Kasumi-1 (cell line): ENCODE measurements at places on chromosomes 4 and X.

- no peak for DNase-seq
These were observed 11.7 kb downstream of the C1GALT1C1 start for GRCh38 chrX:120617996-120618630.

- DNase-seq: no peak
These were observed 90.2 kb downstream of the DIPK2B start for GRCh38 chrX:45110494-45110893.

- no peak for DNase-seq
These were observed 151.7 kb upstream of the CASK start for GRCh38 chrX:42075032-42075431.

GRCh38 chr4:188779581-188779980 is 640.3 kb downstream of the TRIML1 start:
- DNase-seq: no peak

DNA sequence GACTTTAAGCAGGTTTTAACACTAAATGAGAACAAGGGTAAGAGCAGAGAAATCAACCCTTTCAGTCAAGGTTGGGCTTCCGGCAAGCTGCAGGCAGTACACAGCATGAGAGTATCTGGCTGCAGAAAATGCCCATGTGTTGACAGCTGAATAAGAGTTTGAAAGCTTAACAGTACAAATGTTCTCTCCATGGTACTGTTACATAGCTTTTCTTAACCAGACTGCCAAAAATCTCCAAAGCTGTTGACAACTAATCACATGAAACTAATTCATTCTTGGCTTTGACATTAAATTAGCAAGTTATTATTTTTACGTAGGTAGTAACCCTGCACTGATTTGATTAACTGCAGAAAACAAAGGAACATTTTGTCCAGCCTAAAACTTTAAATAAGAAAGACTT is 153.5 kb downstream of the SLC10A7 start:
- no peak for DNase-seq

DNA sequence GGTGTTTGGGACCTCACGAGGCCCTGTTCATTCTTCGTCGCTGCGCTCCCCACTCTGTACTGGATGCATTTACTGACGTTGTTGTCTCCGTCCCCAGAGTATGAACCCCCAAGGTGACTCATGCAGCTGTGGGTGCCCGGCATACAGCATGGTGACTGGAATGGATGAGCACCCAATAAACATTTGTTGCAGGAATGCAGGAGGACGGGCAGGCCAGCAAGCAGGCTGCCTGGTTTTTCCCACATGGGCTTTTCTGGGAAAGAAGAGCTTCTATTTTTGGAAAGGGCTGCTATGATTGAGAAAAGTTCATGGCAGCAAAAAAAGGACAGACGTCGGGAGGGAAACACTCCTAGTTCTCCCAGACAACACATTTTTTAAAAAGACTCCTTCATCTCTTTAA is 893 bp upstream of the SOD3 start:
- DNase-seq: no peak

DNA sequence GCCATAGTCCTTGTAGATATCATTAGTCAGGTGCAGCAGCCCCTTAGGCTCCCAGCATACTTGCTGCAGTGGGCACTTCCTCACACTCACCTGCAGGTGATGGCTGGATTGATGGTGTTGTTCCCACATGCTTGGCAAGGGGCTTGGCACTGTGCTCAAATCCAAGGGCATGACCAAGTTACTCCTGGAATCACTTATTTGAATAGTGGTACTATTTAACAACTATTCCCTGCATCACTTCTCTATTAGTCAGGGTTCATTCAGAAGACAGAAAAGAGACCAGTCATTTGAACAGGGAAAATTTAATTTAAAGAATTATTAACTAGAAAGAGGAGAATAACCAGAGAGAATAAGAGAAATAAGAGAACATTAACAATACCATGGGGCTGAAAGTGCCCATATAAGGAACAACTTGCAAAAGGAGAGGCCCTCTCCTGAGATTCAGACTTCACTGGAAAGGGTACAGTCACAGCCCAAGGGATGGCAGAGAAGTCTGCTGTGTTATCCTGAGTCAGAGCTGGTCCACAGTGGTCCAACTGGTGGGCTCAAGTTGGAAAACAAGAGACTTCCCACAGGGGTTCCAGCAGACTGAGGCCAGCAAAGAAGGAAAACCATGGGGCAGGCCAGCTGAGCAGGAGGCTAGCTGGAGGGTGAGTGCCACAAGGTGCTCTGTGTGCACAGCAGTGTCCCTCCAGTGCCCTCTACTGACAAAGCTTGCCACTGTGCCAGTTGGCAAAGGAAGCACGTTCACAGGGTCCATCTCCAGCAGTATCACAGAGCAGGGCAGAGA is 9.8 kb downstream of the SPP1 start:
- peak; percentile 63 for DNase-seq

- no peak for DNase-seq
These were observed 410.6 kb downstream of the HNRNPD start for GRCh38 chr4:81963015-81963762.

DNA sequence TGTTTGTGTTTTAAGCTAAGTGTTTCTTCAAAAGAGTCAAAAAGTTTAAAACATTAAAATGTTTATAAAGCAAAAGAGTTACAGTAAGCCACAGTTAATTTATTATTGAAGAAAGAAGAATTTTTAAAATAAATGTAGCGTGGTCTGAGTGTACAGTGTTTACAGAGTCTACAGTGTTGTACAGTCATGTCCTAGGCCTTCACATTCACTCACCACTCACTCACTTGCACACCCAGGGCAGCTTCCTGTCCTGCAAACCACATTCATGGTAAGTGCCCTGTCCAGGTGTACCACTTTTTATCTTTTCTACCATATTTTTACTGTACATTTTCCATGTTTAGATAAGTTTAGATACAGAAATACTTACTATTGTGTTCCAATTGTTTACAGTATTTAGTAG is 239.7 kb upstream of the AGA start:
- no peak for DNase-seq

DNA sequence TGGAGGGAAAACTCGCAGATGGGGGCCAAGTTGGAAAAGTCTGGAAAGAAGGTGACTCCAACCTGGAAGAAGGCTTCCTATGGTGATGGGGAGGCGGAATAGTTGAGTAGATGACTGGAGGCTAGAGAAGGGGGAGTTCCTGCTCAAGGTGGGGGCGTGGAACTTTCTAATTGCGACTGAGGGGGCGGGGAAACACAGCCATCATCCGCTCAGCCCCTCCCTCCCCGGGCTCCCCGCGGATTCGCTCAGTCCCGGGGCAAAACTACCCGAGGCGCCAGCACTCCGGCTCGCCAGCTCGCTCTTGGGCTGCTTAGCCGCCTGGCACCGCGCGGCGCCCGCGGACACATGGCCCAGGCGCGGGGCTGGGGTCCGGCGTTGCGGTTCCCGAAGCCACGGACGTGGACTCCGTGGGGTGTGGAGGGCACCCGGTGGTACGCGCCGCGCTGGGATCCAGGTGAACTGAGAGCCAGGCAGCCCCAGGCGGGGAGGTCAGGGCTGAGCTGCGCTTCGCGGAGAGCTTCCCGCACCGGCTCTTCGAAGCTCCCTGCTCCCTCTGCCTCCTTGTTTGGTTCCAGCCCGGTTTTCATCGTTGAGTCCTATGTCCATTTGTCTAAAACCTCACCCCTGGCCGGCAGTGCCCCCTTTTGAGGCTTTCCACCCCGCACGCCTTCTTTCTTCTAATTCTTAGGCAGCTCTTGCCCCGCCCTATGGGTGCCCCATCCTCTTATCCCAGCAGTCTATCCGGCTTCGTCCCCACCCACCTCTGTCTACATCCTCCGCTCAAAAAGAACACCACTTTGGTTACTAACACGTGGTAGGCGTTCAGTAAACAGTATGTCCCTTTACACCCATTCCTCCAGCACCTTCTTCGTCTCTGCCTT is 38.9 kb downstream of the STARD8 start:
- peak; percentile 73 for DNase-seq

- no peak for DNase-seq
These were observed 202.6 kb downstream of the SPOCK3 start for GRCh38 chr4:167031534-167032156.

DNA sequence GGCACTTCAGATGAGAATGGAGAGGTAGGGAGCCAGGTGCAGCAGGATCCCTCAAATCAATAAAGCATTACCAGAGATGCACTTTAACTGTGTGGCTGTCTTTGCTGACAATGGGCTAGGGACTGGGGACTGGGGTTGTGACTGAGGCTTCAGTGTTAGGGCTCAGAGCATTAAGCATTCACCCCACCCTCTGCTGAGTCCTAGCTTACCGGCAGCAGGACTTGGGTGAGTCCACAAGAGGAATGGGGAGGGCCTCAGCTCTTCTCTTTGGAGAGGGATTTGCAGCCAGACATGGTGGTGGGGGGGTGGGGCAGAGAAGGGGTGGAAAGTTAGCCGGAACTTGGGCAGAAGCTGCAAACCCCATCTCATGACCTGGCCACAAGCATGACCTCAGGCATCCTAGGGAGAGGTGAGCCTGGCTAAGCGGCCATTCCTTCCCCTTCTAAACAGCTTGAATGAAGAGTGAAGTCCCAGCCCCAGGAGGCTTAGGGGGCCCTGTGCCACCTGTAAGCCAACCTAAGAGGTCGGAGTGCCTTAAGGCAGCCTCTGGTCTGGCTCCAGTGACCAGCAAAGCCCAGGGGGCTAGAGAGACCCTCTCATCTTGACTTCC is 78.4 kb downstream of the STARD8 start:
- no peak for DNase-seq

DNA sequence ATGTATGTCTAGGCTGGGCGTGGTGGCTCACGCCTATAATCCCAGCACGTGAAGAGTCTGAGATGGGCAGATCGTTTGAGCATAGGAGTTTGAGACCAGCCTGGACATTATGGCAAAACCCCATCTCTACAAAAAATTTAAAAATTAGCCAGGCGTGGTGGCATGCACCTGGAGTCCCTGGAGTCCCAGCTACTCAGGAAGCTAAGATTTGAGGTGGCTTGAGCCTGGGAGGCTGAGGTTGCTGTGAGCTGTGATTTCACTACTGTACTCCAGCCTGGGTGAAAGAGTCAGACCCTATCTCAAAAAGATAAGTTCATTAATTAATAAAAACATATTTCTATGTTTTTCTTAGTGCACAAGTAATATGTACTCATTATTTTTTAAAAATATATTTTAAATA is 238.1 kb downstream of the ARHGAP24 start:
- no peak for DNase-seq

- DNase-seq: peak; percentile 70
These were observed 72.1 kb upstream of the ETNPPL start for GRCh38 chr4:108834835-108835384.

DNA sequence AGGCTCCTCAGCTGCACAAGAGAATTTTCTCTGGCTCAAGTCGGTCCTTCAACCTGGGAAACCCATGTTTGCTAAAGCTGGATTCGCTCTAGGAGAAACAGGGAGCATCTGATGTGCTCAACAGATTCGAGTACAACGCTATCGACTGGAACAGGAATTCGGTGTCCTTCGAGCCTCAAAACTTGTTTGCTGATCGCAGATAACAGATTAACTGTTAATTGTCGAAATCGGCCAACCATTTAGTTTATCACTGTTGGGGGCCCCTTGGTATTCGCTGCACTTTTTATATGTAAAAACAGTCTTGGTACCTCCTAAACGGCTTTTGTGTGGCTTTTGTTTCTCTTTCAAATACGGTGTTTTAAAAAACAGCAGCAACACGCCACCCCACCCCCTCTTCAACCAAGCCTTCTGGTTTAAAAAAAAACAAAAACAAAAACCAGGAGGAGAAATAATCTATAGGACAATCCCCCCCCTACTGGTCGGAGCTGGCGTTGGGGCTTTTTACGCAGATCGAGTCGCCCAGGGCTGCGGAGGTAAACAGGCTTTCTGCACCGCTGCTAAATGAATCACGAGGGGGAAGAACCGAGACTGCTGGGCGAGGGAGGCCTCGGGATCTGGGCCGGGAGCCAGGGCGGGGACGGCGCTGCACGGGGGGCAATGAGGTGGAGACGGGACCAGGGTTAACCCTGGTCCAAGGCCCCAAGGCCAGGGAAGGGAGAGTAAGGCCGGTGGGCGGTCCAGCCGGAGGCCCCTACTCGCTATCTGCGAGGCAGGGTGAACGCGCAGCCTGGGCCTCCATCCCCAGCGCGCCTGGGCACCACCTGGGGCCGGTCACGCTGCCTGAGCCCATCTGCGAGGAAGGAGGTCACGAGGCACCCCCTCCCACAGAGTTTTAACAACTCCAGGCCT is 71.7 kb upstream of the BCOR start:
- DNase-seq: no peak

- DNase-seq: no peak
These were observed 814 bp upstream of the RBM47 start for GRCh38 chr4:40630335-40631021.

GRCh38 chr4:38470735-38471262 is 193.2 kb upstream of the KLF3 start:
- no peak for DNase-seq
